ENCODE measurements at places on chromosomes 7 and 10. TPM values are rescaled to one million over a fixed set of nuclear protein-coding genes. Genes with fewer than 3 reads are reported as not detected.

STAMBPL1 gene
- 16.9 TPM for total RNA-seq

TMEM213 gene
- total RNA-seq, result not detected

TDRD1 gene
- 0.20 TPM for total RNA-seq

CYP26C1 gene
- not detected for total RNA-seq

UTF1 gene
- total RNA-seq, result not detected

H2BK1 gene
- not detected for total RNA-seq

SPDYE1 gene
- total RNA-seq, result 0.10 TPM

PLEKHA8 gene
- total RNA-seq, result 13.9 TPM

ADAM8 gene
- total RNA-seq, result 6.3 TPM

UNC5B gene
- 11.2 TPM for total RNA-seq

PRR15 gene
- total RNA-seq, result 0.20 TPM

PRKAR2B gene
- total RNA-seq, result 36.1 TPM

PTF1A gene
- total RNA-seq, result not detected

Data from skin of body (tissue), 3 donors.